CMK (cell line): ENCODE measurements at places on chromosomes 5 and 9.

GRCh38 chr9:86500667-86501435 lies 146.6 kb upstream of the TUT7 start:
- DNase-seq: no peak

GRCh38 chr9:115195912-115196311 lies 78.0 kb upstream of the TNC start:
- DNase-seq: no peak

GRCh38 chr9:107784235-107784958 lies 294.8 kb upstream of the KLF4 start:
- DNase-seq: peak; percentile 85

DNA sequence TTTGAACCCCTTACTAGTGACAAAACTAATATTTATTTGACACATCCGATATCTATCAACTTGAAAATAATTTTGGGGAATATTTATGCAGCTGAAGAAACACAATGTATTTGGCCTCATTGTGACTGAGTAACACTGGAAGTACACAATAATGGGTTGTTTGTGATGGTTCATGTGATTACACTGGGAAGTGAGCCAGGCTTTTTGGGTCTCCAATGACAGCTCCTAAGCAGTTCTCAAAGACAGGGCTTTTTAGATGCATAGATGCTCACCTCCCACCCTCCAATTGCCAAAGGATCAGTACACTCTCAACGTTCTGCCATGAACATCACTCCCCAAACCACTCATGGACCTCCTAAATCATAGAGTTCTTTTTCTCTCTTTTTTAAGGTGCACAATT lies 170.0 kb downstream of the SLC24A2 start:
- DNase-seq: no peak

DNA sequence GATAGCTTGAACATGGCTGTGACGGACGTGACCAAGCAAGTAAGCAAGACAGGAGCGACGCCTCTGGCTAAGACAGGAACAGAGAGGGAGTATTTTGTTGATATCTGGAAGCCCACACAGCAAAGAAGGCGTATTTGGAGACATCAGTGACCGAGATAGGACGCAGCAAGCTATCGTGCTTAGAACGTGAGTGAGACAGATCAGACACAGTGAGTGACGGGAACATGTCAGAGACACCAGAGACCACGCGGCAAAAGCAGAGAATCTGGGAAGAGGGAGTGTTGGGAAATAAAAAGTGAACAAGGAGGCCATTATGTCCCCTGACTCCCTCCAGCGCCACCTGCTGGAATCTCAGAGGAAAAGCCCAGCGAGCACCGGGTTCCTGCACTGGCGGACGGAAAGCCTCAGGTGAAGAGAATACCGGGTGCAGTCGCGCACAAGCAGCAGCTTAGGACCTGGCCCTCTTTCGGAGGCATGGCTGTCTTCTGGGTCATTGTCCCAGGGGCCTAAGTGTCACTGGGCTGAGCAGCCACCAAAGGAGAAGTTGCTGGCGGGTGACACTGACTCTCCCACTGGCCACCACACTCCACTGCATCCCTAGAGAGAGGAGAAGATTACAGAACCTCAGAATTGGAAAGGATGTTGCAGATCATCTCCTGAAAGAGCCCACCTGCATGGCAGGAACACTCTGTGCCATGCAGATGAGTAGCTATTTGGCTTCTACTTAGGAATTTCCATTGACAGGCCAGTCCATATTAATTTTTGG lies 99.1 kb downstream of the FBXO38 start:
- DNase-seq: peak; percentile 0

DNA sequence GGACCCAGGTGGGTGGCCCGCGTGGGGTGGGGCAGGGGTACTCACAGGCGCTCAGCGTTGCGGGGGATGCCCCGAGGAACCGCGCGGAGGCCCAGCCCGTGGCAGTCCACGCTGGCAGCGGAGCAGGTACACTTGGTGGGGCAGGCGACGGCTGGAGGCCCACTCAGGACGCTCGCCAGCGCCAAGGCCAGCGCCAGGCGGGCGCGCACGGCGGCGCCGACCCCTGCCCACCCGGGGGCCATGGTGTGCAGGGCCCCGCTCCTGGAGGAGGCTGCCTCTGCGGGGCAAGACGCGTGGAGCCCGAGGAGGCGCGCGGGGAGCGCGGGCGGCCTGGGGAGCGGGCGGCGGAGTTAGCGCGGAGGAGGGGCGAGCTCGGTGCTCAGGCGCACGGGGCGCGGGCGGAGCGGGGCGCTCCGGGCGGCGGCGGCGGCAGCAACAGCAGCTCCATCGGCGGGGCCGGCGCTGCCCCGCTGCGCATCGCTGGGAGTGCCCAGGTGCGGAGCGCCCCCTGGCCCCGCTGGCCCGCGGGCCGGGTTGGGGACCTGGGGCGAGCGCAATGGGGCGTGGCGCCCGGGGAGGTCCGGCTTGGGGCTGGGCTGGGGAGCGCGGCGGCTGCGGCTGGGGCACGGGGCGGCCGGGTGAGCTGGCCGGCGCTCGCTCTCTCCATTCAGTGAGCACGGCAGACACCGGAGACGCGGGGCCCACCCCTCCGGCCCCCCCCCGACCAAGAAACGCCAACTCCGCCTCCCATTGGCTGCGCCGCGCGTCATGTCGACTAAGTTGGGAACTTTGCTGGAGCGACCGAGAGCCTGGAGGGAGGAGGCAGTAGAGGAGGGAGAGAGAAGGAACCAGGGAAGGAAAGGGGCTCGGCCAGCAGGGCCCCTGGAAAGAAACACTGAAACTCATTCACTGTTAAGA lies at the start of gene SLIT3:
TSS of gene SLIT3 (minus strand) at position 672 of the 918 bp plus-strand sequence. CDS start at position 242, 430 bp downstream.
- no peak for DNase-seq

DNA sequence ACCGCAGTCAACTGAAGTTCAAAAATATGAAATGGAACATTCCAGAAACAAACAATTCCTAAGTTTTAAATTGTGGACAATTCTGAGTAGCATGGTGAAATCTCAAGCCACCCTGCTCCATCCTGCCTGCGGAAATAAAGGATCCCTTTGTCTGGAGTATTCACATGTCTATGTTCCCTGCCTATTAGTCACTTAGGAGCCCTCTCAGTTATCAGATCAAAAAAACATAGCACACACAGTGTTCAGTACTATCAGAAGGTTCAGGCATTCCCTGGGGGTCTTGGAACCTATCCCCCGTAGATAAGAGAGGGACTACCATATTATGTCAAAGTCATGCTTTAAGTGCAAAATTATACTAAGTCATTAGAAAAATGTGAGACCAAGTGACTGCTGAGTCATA lies 300.8 kb downstream of the SEMA5A start:
- no peak for DNase-seq

GRCh38 chr5:144249755-144250464 lies 79.2 kb downstream of the KCTD16 start:
- DNase-seq: no peak

GRCh38 chr5:151088986-151089385 lies 8.2 kb upstream of the TNIP1 start:
- no peak for DNase-seq

DNA sequence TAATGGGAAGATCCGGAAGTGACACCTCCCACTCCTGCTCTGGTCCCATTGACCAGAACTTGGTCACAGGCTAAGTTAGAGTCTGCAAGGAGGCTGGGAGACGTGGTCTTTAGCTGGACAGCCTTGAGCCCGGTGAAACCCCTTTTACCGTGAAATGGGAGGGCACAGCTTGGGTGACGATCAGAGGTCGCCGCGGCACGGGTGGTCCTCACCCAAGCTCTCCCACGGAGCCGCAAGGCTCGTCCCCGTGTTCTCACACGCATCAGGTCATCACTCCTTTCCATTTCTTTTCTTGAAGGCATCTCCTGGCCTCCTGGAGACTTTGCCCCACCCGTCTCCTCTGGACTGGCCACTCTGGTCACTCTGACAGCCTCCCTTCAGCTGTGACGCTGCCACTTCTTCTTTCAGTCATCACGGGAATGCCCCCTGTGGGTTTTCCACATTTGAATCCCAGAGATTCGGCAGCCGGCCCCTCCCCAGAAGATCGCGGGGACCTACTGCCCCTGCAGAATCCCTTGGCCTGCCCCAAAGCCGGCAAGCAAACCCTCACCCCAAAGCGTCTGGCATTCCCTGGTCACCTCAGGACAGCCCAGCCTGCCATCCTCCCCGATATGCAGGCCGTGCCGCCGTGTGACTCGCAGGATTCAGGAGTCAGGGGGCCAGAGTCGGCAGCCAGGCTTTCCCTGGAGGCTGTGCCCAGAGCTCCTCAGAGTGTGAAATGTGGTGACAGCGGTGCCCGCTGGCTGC lies 18.9 kb upstream of the EGFL7 start:
- no peak for DNase-seq

GRCh38 chr5:66511491-66511890 lies 84.7 kb upstream of the MAST4 start:
- DNase-seq: no peak

DNA sequence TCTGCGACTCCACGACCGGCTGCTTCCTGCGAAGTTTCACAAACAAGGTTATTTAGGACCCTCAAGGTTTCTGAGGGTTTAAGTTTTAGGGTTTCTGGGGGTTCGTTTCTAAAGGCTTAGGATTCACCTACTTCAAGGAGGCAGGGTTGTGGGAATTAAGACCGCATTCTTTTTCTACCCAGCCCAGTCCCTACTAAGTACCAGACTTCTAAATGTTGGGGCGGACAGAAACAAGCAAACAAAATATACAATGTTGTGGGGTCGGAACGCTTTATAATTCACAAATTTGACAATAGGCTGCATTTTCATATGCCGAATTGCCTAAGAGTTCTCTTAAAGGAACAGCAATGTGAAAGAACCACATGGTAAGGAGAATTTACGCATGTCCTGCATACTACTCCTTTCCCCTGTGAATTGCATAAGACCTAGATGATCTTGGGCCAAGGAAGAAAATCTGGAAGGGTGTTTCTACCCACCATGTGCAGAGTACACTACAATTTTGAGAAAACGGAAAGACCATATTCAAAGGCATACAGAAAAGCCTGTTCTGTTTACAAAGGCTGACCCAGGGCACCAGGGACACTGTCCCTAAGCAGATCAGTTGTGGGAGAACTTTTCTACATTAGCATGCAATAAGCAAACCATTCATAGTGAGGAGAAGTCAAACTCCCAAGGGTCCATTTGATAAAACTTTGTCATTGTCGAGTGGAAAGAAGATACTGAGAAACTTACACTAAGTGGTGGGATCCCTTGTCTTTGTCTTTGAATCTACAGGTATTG lies 457.3 kb downstream of the RAB3C start:
- no peak for DNase-seq

- no peak for DNase-seq
Measured at GRCh38 chr5:178476972-178477754, 113.0 kb downstream of the COL23A1 start.

DNA sequence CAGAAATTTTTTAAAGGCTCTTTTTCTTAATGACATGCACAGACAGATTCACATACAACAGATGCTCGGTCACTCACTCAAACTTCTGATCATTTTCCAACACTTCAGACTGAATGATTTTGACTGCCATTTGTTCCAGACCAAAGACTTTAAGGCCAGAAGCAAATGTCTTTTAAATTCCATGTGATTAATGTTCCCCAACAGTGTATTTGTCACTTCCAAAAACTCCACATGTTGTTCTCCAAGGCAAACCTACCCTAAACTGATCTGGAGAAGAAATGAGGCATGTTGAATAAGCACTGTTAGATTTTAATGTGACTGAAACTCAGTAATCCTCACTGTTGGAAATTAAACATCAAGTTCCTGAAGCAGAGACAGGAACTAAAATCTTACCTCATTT lies 366.7 kb downstream of the GABRG2 start:
- DNase-seq: no peak

GRCh38 chr5:145233461-145233860 lies 601.7 kb downstream of the PRELID2 start:
- no peak for DNase-seq

DNA sequence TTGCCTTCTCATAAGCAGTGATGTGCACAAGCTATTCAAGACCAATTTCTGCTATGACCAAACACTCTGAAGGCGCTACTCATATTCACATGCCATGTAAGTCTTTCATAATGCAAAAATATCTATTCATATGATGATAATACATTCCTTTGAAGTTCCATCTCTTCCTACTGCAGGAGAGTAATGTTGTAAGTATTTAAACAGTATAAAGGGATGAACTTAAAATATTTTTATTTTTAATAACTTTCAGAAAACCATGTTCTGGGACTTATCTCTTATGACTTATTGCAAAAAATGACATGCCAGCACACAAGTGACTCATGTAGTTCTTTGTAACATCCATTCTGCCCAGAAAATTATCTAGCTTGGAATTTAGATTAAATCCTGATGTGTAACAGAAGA lies 376.4 kb downstream of the KCTD16 start:
- no peak for DNase-seq

DNA sequence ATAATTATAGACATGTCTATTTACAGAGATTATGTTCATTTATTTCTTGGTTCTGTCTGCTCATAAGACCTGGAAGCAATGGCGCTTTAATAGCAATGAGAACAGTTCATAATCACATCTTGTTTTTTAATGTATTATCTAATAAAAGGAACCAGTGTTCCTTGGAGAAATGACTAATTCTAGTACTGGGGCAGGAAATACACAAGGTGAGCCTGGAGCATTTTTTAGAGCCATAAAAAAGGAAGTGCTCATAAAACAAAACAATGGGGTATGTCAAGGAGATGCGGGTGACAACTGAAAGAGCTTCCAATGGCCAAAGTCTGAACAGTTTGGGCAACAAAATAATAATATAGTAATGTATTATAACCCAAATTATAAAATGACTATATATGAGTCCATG lies 531.9 kb upstream of the CHD1 start:
- DNase-seq: no peak

GRCh38 chr5:5165541-5166002 lies 25.4 kb downstream of the ADAMTS16 start:
- DNase-seq: no peak

DNA sequence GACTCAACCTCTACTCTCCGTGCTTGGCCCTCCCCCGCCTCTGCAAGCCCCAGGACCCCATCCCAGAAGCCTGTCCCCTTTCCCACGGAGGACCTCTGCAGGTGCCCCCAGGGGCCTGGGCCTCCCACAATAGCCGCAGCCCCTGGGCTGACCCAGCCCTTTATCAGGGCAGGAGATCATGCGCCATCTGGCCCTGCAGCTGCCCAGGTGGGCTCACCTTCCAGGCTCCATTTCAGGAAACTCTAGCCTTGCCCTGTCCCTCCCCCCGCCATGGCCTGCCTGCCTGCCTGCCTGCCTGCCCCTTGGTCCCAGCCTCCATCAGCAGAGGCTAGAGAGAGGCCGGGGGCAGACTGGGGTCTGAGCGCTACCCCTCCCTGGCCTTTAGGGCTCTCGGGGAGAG lies 48.7 kb downstream of the ASS1 start:
- DNase-seq: no peak

DNA sequence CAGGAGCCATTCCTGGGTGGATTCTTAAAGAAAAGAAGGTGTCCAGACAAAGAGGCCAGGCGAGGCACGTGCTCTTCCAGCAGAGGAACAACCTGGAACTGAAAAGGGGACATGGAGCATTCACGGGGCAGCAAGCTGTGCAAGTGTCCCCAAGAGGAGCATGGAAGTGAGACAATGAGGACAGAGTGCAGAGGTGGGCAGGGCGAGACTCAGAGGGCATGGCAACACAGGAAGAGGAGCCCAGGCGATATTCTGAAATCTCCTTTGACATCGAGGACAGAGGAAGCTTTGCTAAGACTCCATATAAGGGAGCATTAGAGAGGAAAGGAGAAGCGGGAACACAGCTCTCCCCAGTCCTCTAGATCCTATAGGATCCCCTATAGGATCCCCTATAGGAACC lies 29.4 kb upstream of the SPATA31E1 start:
- DNase-seq: no peak
